ENCODE measurements at places on chromosomes 2 and 18. TPM values are rescaled to one million over a fixed set of nuclear protein-coding genes. Genes with fewer than 3 reads are reported as not detected.

DNA sequence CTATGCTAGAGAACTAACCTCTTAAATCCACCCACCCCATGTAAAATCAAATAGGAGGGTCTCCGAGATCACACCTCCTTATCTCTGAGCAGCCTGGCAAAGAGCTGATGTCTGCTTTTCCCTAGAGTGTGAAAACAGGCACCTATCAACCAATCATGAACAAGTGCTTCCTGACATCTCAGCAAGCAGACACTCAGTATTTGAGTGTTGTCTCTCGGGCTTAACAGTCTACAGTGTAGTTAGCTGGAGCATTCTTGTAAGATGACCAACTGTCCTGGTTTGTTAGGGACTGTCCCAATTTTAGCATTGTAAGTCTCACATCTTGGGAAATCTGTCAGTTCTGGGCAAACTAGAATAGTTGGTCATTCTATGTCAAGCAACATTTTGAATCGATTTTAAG is 26.4 kb downstream of the MARCHF4 start:
- no peak for DNase-seq

GRCh38 chr18:59155153-59155552 is 15.5 kb downstream of the SEC11C start:
- DNase-seq: no peak

DNA sequence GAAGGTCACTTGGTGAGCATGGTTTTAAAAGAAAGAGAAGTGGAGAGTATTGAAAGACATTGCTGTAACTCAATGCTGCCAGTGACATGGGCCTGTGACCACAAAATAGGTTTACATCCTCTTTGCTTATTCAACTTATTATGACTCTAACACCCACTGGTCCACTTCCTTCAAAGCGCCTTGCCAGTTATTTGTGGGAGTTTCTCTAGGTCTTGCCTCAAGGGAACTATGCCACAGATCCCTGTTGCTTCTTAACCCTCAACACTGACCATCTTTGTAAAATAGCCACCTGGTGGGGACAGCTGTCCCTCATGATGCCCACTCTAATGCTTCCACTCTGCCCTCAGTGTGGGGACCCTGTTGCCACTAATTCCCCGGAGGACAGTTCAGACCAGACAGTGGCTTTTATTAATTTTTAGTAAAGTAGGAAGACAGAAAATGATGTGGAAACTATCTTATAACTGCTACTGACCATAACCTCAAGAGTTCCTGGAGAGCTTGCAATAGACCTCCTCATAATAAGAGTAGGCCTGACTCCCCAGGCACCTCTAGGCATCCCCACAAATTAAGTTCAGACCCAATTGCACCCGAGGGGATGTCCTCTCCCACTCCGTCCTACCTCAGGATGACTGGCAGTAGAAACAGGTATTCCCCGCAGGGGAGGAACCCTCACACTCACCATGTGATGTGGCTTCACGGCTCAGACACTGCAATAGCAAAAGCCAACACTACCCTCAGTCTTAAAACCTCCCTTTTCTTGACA is 31.3 kb upstream of the SLC25A52 start:
- no peak for DNase-seq

GRCh38 chr2:58794103-58794502 is 553.0 kb upstream of the FANCL start:
- DNase-seq: no peak

Gene AQP12B
- polyA plus RNA-seq: not detected

GRCh38 chr2:131094463-131095281 is 1.4 kb upstream of the FAM168B start:
- DNase-seq: no peak

Gene OR6B2
- polyA plus RNA-seq: not detected

Gene APCDD1
- not detected for polyA plus RNA-seq

Gene CPLX4
- not detected for polyA plus RNA-seq

DNA sequence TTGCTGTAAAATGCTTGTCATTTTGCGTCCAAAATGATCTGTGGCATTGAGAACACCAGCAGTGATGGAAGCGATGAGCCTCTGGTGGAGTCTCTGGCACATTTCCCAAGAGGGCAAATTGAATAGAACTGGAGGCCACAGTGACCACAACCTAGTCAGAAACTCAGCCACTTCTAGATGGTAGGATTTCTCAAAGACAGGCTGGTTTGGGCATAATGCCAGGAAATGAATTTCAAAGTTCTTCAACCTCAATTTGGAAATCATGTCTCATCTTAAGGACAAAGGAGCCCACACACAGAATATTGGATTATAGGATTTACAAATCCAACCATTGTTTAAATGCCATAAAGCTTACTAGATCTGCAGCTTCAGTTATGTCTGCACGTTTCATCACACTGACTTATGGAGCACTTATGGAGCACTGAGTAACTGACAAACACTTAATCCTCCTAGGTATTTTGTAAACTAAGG is 132.1 kb downstream of the COL6A3 start:
- no peak for DNase-seq

All from CD4-positive, alpha-beta memory T cell (primary cell).